HT-29 (cell line): ENCODE measurements at places on chromosomes 4 and X.
A peak's percentile ranks its signal among the peaks of the same experiment; 100 is the strongest.

DNA sequence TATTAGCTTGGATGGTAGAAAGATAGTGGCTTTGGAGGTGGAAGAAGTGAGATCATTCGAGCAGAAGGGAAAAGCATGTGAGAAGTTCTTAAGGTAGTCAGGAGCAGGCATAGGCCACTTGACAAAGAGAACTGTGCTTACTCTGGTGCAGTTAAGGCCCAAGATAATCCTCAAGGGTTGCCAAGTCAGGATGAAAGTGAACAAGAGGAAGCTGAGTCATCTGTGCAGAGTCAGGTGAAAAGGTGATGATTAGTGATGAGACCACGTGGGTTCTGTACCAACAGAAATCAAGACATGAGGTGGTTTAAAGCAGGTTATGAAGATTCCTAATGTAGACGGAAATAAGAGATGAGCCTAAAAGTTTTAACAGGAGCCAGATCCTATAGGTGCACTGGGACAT, 369.8 kb downstream of the DTHD1 start:
- peak; percentile 7 for DNase-seq

- no peak for DNase-seq
Measured at GRCh38 chr4:83305187-83305586, 20.6 kb upstream of the COQ2 start.

GRCh38 chr4:64465263-64465662, 56.0 kb upstream of the TECRL start:
- no peak for DNase-seq

DNA sequence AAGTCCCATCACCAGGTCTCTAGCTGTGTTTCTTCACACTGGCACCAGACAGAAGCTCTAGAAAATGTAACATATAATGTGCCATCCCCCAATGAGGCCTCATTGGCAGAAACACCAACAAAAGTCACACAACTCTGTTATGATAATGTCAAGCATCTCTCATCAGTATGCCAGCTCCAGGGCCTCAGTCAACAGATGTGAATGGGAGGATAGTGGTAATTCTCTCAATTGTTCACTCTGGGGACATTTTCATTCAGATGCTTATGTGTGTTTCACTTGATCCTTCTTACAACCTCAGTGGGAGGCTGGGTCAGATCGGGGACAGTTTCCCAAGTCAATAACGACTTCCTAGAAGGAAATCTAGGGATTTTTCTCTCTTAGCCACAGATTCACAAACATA, 57.5 kb upstream of the SCOC start:
- no peak for DNase-seq
